ENCODE measurements at places on chromosomes 2 and 18. TPM values are rescaled to one million over a fixed set of nuclear protein-coding genes. Genes with fewer than 3 reads are reported as not detected.
A peak's percentile ranks its signal among the peaks of the same experiment; 100 is the strongest.

Gene UGT1A6
- total RNA-seq = not detected

DNA sequence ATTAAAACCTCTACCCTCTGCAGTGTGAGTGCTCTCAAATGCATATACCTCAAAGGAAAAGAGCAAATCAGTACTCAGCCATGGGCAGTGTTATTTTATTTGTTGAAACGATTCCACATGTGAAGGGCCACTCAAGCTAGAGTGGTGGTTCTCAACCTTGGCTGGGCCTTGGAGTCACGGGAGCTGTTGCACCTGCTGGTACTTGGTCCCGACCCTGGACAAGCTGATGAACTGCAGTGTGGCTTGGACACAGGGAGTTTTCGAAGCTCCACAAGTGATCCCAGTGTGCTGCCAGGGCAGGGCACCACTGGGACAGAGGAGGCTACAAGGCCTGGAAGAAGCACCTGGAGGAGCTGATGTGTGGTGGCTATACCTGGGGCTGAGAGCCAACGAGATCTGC is 19.7 kb downstream of the GNLY start:
- peak; percentile 9 for DNase-seq

- DNase-seq = no peak
Measured at GRCh38 chr2:85265304-85265703, 62.5 kb downstream of the TGOLN2 start.

DNA sequence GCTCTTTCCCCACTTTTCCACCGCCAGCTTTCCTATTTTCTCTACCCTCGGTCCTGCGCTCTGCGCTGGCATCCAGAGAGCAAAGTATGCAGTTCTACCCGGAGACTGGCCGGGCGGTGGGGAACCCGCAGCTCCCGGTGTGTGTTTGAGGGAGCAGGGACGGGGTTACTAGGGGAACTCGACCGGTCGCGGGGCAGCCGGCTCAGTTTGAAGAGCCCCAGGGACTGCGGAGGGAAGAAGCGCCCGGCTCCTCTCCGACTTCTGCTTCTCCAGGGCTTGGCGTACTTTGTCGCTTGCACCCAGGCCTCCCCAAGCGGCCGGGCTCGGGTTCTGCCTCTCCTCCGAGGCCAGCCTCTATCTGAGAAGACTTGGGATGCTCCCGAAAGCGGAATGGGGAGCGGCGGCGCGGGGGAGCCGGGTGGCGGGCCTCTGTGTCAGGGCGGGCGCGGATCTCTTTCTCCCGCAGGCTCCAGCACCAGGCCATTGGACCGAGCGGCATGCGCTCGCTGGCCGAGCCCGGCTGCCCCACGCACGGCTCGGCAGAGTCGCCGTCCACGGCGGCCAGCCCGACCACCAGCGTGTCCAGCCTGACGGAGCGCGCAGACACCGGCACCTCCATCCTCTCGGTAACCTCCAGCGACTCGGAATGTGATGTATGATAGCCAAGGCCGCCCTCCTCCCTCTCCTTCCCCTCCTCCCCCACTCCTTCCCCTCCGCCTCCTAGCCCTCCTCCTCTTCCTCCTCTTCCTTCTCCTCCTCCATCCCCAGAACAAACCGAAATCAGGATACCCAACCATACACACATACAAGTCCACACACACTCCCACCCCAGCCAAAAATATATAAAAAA is 2.8 kb downstream of the SIX3 start:
- peak; percentile 81 for DNase-seq

DNA sequence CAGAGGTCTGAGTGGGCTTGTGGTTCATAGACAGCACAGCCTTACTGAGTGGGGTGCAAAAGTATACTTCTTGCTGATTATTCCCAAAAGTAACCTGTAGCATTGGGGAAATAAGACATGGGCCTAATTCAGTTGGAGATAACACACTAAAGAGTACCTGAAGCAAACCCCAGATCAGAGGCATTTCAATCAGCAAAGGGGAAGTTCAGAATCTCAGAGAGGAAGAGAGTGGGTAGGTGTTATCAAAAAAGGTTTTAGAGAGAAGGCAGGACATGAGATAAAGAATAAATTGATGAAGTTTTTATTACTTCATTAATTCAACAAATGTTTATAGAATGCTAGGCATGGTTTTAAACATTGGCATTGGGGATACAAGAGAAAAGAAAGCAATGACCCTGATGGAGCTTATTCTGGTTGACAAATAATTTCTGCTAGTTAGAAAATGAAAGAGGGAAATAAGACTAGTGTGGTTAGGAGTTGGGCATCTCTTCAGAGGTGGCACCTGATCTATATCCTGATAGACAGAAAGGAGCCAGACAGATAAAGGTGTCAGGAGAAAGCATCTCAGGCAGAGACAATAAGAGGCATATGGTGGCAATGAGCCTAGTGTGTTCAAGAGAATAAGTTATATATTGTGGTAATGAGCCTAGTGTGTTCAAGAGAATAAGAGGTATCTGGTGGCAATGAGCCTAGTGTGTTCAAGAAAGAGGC is 153.8 kb upstream of the SETBP1 start:
- no peak for DNase-seq

DNA sequence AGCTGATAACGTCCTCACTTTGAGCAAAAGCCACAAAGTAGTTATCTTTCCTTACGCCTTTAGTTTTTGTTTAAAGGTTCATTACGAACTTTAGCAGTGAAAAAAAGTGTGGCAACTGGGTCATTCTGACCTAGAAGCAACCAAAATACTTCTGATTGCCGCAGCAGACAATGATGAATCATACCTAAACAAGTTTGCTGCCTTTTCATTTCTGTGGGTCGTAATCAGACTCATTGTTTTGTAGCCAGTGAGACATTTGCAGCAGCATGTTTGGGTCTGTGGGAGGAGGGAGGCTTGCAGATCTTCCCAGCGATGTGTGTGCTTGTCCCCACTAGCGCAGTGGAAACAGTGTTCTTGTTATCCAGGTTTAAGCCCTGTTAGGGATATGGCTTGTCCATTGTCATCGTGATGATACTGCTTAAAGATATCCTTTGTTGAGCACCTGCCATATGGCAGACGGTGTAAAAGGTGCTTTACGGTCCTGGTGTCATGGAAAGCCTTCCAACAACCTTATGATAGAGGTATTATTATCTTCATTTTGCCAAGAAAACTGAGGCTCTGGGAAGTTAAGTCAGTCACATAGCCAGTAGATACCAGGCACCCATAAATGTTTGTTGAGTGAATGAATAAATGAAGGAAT is 1.3 kb upstream of the GREB1 start:
- DNase-seq = no peak

Gene CMPK2
- total RNA-seq = 0.69 TPM

- DNase-seq = no peak
Measured at GRCh38 chr18:50982802-50983179, 15.0 kb downstream of the ELAC1 start.

Gene YWHAQ
- 378 TPM for total RNA-seq

DNA sequence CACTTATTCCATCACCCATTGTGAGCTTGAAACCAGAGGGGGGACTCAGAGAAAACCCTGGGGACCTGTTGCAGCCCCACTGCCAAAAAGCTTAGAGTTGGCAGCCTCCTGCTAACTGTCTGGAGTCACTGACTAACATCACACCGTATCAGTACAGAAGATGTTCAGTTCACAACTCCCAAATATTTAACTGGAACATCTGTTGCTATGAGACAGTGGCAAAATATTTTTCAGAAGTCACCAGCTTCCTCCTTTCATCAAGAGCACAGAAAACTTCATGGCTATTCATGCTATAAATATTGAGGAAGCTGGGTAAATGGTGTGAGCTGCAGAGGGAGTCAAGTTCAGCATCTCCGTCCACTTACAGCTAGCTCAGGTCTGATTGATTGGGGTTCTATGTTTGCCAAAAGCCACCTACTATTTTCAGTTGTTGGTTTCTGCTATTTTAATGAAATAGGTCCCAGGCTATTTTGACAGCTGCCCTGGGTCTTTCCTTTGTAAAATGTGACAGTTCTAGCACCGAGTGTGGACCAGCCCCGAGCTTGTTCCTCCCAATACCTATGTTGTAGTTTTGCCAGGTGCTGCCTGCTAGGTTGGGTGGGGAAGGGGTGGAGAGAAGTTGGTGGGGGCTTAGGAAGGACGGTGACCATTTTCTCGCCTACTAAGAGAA is 9.8 kb downstream of the TUBB6 start:
- no peak for DNase-seq

DNA sequence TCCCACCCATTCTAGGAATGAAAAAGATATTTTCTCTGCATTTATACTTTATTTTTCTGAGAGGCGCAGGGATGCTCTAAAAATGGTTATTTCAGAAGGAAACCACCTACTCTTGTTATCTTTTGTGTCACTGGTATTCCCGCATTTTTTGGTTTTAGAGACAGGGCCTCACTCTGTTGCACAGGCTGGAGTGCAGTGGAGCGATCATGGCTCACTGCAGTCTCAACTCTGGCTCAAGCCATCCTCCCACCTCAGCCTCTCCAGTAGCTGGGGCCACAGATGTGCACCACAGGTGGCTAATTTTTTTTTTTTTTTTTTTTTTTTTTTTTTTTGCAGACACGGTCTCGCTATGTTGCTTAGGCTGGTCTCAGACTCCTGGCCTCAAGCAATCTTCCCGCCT is 135.9 kb downstream of the NCK2 start:
- DNase-seq = no peak

Gene SCN2A
- total RNA-seq = under 0.01 TPM

Measured in H7 (cell line).